ENCODE measurements at places on chromosomes 5 and 9.

DNA sequence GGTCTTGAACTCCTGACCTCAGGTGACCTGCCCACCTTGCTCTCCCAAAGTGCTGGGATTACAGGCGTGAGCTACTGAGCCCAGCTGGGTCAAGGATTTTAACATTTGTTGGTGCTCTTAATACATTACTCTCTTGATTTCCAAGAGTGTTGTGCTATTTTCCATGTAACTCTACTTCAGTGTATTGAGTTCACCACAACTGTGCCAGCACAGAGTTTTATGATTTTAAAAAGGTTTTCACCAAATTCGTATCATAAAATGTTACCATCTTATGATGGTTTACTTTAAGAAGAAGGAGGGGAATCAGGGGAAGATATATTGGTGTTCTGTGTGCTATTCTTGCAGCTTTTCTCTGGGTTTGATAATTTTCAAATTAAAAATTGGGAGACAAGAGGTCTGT, 6.6 kb upstream of the ADGRD2 start:
- DNase-seq = no peak

- DNase-seq = no peak
These were observed 38.7 kb downstream of the CXXC5 start for GRCh38 chr5:139686706-139687441.

GRCh38 chr5:17316970-17317459, 99.6 kb downstream of the BASP1 start:
- DNase-seq = no peak

- DNase-seq = no peak
These were observed 330 bp downstream of the TBC1D2 start for GRCh38 chr9:98255061-98255577.

GRCh38 chr5:113902917-113903660, 389.6 kb downstream of the YTHDC2 start:
- no peak for DNase-seq

DNA sequence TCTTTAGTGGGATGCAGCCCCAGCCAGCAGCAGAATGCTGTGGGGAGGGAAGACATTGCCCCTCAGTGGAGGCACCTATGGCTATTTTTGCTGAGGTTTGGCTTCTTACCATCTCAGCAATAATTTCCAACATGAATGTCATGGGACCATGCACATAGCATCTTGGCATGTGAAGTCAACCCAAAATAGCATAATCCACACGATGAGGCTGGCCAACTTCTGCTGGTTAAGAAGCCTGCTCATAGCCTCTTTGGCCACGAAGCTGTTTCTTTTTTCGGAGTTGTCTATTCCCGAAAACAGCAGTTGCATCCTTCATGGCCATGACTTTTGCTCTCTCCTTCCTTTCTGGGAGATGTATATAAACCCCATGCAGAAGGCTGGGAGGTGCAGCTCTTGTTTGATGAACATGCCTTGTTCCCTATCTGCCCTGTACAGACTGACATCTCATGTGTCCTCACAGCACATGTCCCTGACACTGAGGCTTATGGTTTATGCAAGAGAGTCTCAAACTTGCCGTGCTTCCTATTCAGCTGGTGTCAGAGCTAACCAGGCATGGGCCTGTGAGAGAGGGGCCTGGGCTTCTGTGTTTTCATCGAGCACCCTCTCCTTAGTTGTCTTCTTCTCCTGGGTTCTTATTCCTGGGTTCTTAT, 45.3 kb downstream of the SYK start:
- no peak for DNase-seq

DNA sequence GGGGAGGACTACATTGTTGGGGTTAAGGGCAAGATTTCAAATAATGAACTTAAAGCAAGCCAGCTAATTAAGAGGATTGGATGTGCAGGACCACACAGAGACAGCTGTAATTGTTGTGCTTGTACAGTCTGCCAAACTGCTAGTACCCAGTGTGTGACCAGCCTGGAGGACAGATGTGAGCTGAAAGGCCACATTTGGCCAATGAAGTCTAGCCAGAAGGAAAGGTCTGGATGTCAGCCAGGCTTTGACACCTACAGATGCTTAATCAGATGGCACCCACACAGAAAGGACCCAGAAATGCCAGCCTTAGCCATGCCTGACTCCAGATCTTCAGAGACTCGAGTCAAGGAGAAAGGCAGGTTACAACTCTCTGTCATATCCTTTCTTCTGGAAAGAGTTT, 491.1 kb downstream of the KIF4B start:
- no peak for DNase-seq

GRCh38 chr9:132488626-132489025, 78.6 kb downstream of the CFAP77 start:
- DNase-seq = no peak

GRCh38 chr5:89445106-89445745, 562.2 kb upstream of the MEF2C start:
- DNase-seq = no peak

DNA sequence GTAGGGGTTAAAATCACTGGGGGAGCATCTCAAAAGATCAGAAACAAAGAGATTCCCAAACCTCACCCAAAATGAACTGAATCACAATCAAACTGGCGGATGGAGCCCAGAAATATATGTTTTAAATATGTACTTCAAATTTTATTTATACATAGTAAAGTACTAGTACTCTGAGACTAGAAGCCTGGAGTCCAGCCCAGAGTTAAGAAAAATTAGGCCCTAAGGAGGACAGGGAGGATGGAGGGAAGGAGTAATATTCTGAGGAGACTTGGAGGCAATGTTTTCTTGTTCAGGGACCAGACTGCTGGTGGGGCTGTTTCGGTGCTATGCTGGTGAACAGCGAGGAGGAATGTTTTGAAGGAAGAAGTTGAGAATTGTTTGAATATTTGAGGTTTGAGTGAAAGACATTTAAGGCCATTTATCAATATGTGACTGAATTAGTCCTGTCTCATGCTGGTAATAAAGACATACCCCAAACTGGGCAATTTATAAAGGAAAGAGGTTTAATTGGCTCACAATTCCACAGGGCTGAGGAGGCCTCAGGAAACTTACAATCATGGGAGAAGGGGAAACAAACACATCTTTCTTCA, 552.4 kb upstream of the DAB2 start:
- DNase-seq = no peak

GRCh38 chr5:124669956-124670721, 76.3 kb downstream of the ZNF608 start:
- no peak for DNase-seq

- DNase-seq = no peak
These were observed 56.8 kb downstream of the MTREX start for GRCh38 chr5:55364537-55365055.

DNA sequence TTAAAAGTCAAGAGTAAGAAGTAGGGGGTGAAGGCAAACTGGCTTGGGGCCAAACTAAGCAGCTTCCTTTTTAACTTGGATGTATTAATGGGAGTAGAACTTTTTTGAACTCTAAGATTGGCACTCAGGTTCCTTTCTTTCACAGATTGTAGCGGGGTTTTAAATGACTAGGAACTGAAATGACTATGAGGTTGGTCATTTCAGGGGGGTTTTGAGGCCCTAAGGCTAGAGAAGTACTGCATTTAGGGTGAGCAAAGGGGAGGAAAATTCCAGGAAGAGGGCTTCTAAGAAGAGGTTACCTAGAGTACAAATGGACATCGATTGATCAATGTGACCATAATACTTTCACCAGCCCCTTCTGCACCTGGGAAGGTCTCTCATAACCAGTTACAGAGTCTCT, 381.8 kb downstream of the MLLT3 start:
- no peak for DNase-seq

DNA sequence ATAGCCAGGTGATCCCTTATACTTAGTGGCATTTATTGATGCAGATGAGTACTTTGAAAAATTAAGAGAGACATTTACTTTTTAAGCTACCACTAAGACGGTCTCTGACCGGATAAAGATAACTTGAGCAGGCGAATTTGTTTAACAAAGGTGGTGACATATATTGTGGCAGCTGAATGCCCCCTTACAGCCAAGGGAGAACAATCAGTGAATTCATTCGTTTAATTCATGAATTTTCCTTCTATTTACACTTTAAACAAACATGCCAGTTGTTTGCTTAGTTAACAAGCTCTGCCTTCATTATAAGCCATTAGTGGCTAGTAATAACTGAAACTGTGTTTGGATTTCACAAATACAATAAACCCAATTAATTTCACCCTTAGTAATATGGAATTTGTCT, 187.1 kb downstream of the AOPEP start:
- DNase-seq = no peak

DNA sequence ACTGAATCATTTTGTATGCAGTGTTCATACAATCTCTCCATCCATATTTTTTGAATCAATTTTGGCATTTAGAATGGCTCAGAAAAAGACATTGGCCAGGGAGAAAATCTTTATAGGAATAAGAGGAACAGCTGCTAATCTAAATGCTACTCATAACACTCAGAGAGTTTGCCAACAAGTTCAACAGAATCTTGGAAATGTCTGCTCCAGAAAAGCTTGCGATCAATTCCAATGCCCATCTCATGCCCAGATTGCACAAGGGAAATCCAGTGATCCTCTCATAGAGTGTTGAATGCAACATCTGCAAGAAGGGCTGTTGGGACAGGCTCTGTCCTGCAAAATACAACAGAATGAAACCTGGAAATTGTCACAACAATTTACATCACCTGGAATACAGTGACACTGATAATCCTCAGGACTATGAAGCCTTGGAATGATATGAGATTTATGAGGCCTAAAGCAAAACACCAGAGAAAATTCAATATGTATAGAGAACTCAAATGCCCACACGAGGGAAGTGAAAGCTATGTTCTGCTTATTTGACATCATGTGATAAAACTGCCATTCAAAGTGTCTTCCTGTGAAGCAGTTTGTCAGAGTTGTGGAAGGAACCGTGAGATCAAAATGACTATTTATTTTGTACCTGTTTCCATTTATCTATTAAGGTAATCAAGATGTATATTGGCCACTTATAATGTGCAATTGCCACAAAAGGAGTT, 190.1 kb downstream of the PARP8 start:
- no peak for DNase-seq

- DNase-seq = no peak
These were observed 35.3 kb downstream of the NDFIP1 start for GRCh38 chr5:142143878-142144277.

DNA sequence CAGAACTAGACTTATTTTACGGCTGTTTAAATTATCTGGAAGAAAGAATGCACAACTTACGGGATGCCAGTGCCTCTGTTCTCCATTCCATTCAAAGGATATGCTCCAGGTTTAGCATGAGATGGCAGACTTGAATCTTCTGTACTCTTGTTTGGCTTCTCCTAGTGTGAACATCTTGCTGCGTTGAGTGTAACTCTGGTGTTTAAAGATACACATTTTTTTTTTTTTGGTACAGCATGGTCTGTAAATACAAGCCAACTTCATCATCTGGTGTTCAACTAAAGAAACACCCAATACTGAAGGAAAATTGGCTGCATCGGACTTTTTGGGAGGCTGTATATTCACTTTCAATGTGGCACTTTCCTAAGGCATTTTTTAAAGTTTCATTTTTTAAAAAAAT, 7.4 kb upstream of the MIER3 start:
- no peak for DNase-seq

- no peak for DNase-seq
These were observed 93.7 kb upstream of the SIMC1 start for GRCh38 chr5:176144508-176144907.

GRCh38 chr9:111386386-111386785, 56.4 kb upstream of the OR2K2 start:
- no peak for DNase-seq

DNA sequence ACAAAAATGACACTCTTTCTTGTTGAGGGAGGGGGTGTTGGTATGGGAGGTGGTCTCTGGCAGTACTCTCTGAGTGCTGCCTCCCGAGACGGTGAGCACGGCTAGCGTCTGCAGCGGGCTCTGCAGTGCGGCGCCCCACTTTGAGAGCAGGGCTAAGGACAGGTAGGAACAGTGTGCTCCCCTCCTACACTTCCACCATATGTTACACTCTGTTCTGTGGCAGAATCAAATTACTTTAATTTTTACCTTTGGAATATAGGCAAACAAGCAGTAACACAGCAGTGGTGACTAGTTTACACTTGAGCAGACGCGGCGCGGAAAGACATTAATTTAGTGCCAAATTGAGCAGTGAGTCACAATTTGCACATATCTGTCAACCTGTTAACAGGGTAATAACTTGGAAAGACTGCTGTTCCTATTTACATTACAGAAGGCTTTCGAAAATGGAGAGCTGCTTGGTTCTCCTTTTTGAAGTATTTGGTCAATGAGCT, 136.3 kb downstream of the MED27 start:
- no peak for DNase-seq

- no peak for DNase-seq
These were observed 15.9 kb upstream of the JAK2 start for GRCh38 chr9:4969130-4969529.

GRCh38 chr5:109857405-109858031, 167.8 kb downstream of the MAN2A1 start:
- DNase-seq = no peak

GRCh38 chr9:33923079-33923478, 106.1 kb downstream of the UBE2R2 start:
- no peak for DNase-seq

- no peak for DNase-seq
These were observed 375.7 kb upstream of the ZNF462 start for GRCh38 chr9:106487266-106487665.

DNA sequence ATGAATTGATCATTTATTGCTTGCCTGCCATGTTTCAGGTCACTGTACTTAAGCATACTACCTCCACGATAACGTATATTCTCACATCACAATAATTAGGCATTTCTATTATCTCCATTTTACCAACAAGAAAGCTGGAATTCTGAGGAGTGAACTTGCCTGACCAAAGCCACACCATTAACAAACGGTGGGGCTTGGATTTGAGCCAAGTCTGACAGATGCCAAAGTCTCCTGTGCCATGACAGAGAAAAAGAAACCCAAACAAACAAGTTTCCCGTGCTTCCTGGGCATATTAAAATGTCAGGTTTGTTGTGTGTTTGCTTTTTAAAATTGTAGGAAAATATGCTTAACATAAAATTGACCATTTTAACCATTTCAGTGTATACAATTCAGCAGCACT, 40.8 kb upstream of the KCNV2 start:
- no peak for DNase-seq

GRCh38 chr5:10085185-10085584, 164.5 kb downstream of the ATPSCKMT start:
- no peak for DNase-seq

- no peak for DNase-seq
These were observed 381.1 kb downstream of the ZNF608 start for GRCh38 chr5:124365361-124365801.

DNA sequence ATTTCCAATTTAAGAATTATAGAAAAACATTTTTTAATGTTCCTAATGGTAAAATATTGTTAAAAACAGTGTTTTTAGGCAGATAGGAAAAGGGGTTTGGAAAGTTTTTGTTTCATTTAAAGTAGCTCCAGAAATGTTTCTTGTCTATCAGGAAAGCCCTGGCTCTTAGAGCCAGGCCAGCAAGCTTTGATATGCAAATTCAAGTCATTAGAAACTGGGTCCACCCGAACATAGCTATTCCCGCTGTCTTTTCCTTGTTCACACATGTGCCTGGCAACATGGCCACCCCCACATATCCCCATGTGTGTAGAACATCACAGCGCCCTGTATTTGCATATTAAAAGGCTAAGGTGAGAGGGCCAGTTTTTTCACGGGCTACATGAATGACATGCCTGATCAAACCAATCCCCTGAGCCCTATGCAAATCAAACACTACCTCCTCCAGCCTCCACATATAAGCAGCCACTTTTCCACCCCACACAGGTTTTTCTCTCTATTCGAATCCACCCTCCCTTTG, 925.3 kb upstream of the CDH10 start:
- no peak for DNase-seq

- DNase-seq = no peak
These were observed at the start of gene SLC27A6 for GRCh38 chr5:128965011-128965637. Gene SLC27A6 (plus strand): TSS chr5:128965488. CDS start chr5:128966138, 650 bp downstream.

- DNase-seq = no peak
These were observed 206.6 kb downstream of the SEMA5A start for GRCh38 chr5:9339206-9339818.
